ENCODE measurements at places on chromosomes 11 and 22.
A peak's percentile ranks its signal among the peaks of the same experiment; 100 is the strongest.

GRCh38 chr11:76836613-76837291 is 24.0 kb upstream of the ACER3 start:
- DNase-seq, result no peak

DNA sequence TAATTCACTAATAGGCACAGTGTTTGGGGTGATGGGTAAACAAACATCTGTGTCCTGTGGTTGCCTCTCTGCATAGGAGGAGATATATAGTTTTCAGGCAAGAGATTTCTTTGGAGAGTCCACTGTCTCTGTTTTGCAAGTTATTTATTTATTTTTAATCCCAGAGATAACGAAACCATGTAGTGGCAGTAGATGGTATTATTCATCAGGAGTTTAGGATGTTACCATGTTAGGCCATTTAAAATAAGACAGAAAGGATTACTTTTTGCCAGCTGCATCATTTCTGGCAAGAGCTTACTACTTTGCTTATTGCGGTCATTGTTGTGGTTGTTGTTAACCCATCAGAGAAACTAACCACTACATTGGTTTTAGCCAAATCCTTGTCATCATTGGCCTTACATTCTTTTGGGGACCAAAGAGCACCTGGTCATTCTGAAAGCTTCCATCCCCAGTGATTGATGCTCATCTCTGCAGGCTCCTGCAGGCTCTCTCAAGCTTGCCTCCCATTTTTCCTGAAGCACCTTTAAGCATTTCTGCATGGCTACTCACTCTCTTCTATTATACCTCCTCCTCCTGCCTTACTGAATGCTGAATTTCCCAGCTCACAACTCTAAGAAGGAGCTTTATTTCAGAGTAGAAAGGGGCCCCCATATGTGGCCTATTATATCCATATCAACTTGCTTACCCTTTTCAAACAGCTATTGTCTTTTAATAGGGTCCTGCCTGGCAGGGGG is 84.4 kb downstream of the CSTPP1 start:
- DNase-seq, result no peak

GRCh38 chr11:28863422-28863821 is 755.2 kb downstream of the METTL15 start:
- DNase-seq, result no peak

GRCh38 chr22:37818409-37819104 is 4.6 kb upstream of the GALR3 start:
- DNase-seq, result no peak

- DNase-seq, result no peak
Observed at GRCh38 chr22:23077627-23078461, 7.5 kb downstream of the GNAZ start.

GRCh38 chr11:70865356-70865755 is 387.0 kb downstream of the SHANK2 start:
- DNase-seq, result no peak

DNA sequence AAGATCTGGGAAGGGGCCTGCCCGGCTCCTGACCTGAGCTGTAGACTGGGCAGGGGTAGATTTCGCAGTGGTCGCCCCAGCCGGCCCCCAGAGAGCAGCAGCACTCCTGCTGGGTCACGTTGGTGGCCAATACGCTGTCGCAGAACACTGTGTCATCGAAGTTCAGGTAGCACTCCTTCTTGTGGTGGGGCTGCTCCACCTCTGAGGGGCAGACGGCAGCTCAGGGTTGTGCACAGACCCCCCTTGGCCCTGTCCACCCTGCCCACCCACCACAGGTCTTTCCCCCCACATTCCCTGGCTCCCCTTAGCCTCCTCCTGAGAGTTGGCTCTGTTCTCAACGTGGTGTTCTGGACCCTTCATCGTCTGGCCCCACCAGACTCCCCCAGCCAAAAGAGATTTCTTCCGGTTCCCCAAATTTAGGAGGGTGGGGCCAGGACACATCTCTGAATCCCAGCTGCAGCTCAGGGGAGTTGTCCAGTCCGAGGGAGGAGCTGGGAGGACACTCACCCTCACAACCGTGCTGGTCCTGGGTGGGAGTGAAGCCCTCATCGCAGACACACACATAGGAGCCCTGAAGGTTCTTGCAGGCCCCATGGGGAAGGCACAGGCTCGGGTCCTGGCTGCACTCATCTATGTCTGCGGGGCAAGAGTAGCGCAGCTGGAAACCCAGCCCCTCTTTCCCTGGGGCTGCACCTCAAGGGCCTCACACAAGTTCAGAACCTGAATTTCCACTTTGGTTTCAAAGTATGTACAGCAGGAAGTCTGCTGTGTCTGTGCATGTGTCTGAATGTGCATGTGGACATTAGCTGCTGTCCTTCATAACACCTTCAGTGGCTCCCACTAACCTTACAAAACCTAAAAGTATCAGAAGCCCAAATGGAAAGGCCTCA is 16.5 kb downstream of the SCYL1 start:
- no peak for DNase-seq

DNA sequence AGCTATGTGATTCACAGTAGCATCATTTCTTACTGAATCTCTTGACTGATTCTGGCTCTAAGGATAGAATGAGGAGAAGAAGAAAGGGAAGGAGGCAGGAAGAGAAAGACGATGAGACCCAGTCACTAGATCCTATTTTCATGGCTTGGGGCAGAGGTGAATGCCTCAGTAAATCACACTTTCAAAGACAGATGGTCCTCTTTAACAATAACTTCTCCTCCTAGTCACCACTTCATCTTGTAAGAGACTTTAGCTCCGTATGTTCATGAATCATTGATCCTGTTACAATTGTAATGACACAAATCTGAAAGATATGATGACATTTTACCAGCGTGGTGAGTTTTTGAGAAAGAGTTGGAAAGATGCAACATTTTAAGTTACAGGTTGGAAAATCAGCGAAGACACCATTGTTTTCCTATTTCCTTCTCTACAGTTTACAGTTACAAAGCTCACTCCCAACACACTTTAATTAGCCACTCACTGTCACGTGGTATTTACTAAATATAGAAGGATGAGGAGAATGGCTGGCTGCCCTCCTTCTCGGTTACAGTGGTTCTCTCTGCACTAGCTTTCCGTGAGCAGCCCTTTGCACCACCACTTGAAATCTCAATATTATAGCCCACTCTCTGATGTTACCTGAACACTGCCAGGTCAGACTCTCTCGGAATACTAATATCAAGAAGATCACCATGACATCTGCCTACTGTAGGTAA is 205.8 kb downstream of the CADM1 start:
- no peak for DNase-seq

DNA sequence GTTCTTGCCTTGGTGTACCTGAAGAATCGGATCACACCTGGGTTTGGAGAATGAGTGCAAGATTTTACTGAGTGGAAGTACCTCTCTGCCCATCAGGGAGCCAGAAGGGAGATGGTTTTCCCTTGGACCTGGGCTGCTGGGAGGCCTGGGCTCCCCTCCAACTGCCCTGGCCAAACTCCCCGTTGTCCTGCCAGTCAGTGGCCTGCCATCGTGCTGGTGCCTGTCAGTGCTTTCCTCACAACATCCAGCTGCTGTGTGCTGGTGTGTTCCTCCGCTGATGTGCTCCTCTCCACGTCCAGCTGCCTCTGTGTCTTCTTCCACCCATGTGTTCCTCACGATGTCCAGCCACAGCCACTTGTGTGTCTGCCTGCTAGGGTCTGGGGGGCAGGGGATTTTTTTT is 87.9 kb upstream of the CLPB start:
- no peak for DNase-seq

- no peak for DNase-seq
Observed at GRCh38 chr22:37679670-37680069, 4.2 kb downstream of the LGALS1 start.

GRCh38 chr22:46522797-46523196 is 14.6 kb downstream of the CELSR1 start:
- DNase-seq, result peak; percentile 61

DNA sequence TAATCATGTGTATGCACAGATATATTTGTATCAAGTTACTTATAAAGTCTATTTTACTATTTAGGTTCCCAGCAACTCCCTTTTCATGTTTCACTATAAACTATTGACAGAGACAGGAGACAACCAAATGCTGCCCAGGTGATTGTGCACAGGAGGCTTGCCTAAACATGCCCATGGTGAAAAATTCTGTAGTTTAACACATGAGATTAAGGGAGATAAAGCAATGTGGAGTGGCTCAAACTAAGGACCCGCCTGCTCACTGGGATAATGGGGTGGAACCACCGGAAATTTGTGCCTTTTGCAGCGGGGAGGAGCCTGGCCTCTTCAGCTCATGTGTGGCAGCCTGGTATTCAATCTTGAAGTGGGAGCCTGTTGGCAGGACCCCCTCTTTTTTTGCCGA is 459.5 kb upstream of the CNTN5 start:
- no peak for DNase-seq

- DNase-seq, result no peak
Observed at GRCh38 chr11:133895551-133895950, 50.2 kb upstream of the SPATA19 start.

DNA sequence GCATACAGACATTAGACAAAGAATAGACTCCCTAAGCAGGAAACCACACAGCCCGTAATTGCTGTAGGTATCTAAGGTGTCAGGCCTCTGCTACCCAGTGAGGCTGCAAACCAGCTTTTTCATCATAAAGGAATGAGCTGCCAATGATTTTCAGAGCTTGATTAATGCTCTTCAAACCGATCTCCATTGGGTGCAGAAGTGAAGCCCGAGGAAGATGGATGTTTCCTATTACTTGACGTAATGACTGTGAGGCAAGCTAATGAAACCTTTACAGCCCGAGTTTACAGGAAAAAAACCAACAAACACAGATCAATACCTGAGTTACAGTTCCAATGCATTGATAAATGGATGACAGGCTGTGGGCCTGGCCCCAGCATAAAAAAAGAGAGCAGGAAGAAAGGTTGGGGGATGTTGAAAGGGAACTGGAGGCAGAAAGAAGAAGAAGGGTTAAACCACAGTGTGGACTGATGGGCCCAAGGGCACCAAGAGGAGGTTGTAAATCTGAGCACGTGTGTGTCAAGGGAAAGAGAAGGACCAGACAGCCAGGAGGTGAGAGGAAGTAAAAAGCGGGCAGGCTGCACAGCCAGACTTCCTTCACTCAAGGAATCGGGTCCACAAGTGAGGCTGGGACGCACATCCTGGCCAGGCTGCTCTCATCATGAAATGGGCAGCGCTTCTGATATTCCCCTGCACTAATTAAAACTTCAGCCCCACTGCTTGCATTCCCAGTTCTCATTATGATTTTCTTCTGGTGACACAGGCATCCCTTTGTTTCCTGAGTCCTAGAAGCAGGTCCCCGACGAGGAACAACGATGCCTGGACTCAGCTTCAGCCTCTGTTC is 70.6 kb upstream of the NTM start:
- no peak for DNase-seq

GRCh38 chr11:44868021-44868420 is 82.7 kb downstream of the TP53I11 start:
- no peak for DNase-seq

DNA sequence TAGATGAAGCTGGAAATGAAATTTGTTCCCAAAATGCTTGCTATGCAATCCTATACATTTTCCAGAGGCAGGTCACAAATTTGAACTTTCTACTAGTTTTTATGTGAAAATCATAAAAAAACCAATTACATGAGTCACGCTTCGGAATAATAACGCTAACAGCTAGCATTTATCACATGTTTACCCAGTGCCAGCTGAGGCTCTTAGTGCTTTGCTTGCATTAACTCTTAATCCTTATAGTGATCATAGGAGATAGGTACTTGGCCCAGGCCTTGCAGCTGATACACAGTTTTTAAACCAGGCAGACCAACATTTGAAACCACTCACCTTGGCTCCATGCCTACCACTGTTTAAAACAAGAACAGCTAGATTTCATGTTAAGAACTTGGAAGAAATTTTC is 131.8 kb upstream of the RAG2 start:
- no peak for DNase-seq

DNA sequence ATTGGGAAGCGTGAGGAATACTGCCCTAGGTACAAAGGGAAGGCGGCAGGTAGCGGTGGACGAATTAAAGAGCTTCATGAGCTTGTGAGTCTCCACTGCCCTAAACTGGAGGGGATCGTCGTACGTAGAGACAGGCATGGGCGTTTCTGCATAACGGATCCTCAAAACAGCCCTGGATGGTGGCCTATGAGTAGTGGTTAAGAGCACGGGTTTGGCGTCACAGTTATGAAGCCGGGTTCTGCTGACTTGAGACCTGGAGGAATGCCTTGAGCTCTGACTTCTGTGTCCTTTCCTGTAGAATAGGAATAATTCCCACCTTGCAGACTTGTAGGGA is 335 bp downstream of the TMEM138 start:
- peak; percentile 51 for DNase-seq

GRCh38 chr11:123174196-123175183 is 20.6 kb downstream of the CLMP start:
- DNase-seq, result no peak

DNA sequence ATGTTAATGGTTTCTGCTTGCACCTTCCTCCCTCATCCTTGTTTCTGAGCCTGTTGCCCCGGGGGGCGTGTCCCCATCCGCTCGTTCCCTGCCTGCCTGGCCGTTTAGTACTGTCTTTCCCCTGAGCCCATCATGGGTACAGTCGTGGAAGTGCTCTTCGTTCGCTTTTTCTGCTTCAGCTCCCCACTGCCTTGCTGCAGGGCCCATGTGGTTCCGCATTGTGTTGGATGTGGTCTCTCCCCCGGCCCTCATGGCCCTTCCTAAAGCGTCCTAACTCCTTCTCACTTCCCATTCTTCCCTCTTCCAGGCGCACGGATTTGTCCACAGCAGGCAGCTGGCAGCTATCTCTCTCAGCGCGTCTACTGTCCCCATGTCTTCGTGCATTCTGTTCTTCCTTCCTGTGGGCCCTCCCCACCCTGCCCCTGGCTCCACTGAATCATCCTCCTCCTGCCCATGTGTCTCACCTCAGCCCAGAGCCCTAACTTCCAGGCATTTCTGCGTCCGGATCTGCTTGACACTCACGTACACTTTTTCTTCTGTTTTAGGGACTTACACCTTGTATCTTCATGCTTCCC is 98.1 kb downstream of the ZBTB16 start:
- DNase-seq, result no peak

DNA sequence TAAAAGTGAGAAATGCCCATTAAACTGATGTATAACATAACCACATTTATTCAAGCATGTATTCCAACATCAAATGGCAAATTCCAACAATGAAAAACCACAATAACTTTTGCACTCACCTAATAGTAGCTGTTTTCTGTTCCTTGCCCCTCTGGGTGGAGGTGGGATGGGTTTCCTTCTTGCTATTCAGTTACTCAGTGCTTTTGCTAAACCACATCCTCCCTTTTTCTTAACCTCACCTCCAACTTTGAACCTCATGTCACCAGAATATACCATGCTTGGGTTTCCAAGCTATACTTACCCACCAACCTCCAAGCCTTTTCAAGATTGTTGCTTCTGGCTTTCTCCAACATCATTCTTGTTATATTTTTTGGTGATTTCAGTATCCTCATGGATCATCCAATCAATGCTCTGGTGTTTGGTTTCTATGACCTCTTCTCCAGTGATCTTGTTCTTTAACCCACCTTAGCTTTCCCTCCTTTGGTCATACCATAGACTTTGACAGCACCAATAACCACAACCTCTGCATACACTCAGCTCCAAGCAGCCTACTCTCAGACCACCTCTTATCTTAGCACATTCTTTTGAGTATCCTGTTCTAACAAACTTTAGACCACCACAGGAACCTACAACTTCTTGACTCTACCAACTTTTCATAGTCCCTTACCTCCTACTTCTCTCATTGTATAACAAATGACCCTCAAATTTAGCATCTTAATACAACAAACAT is 3.2 kb upstream of the CCDC15 start:
- no peak for DNase-seq

GRCh38 chr11:18307461-18308139 is 14.3 kb downstream of the HPS5 start:
- no peak for DNase-seq

- no peak for DNase-seq
Observed at GRCh38 chr22:25759825-25760231, 17.8 kb downstream of the MYO18B start.
